NCI-H1105 (cell line): ENCODE measurements at places on chromosomes 13 and 19.

DNA sequence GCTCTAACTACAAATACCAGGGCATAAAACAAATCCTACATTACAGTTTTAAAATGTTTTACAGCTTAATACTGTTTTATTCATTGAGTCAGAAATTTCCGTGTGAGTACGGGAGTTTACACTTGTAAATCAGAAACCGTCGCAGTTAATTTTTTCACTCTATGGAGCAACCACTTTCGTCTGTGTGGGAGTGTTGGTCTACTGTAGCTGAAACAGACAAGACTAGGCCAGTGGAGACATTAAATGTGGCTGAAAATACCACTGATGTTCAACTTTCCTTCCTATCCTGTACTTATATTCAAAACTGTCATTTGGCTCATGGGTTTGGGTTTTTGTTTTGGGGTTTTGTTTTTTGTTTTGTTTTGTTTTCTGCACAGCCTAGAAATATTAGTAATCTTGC, 268.7 kb downstream of the DCT start:
- DNase-seq = no peak

GRCh38 chr19:5690955-5691821, 1.1 kb downstream of the RPL36 start:
- DNase-seq = peak; percentile 49

GRCh38 chr13:51435002-51435578, 17.7 kb downstream of the INTS6 start:
- no peak for DNase-seq

DNA sequence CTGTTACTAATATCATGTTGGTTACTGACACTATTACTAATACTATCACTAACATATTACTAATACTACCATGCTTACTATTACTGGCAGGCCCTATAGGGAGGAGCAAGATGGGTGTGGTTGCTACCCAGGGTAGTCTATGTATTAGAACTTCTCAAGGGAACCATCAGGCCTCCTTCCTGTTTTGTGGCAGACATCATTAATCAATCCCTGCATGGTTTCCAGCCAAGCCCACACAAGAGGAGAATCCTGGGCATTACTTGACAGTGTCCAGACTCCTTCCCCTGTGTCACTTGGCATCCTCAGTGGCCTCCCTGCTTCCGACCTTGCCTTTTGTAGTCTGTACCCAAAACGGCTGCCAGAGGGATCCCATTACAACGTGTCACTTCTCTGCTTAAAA, 8.9 kb downstream of the HAS1 start:
- DNase-seq = no peak

GRCh38 chr19:22606954-22607652, 27.0 kb upstream of the ZNF492 start:
- no peak for DNase-seq

DNA sequence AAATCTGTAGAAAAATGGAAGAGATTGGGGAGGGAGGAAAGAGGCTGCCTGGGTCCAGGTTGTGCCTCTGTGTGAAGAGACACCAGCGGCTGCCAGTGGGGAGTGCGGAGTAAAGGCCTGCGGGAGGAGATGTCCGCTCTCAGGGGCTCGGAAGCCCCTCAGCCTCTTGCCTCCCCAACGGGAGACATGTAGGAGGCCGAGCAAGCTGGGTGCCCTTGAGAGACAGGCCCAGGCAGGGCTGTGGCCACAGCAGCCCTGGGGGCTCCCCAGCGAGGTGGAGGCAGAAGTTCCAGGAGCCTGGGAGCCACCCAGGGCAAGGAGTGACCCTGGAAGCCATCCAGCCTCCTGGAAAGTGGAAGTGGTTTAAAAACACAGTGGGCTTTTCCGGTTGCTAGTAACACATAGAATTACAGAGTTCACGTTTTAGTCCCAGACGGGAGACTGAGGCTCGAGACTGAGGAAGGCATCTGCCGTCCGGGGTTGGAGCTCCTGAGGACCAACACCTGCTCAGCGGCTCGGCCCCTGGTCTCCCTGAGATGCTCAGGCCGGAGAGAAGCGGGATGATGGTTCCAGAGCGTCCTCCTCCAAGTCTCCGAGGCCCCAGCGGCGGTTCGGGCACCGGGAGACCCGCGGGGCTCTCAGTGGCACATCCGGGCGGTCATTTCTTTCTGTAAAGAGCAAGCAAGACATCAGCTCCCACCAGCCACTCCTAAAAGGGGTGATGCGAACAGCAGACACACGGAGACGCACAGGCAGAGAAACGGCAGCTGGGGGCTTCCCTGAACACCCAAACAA, 21.9 kb upstream of the MKNK2 start:
- no peak for DNase-seq

- no peak for DNase-seq
Observed at GRCh38 chr19:18649371-18650020, 12.7 kb downstream of the KLHL26 start.

GRCh38 chr19:17370026-17370587, 7.0 kb downstream of the PLVAP start:
- DNase-seq = no peak
